ENCODE measurements at places on chromosomes 16 and 17.

- no peak for DNase-seq
Observed at GRCh38 chr17:1762901-1763898, 1.3 kb downstream of the SERPINF1 start.

GRCh38 chr16:15835136-15835878 lies 21.5 kb downstream of the MYH11 start:
- no peak for DNase-seq

GRCh38 chr17:7204828-7205461 lies 14.7 kb downstream of the DLG4 start:
- no peak for DNase-seq

DNA sequence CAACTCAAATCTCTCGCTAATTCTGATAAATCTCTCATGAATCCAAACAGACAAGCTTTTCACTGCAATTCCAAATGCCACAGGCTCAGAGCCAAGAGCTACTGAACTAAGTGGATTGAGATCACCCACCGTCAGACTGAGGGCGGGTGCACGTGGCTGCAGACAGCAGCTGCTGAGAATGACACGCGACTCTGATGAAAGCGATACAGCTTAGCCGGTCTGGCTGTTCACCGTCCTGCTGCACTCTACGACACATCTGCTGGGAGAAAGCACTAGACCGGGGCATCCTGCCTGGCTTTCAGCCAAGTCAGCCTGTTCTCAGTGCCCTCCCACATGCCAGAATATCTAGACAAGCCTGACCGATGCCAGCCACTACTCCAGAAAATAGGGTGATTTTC lies 42.6 kb downstream of the KLHDC4 start:
- DNase-seq: peak; percentile 63

GRCh38 chr17:29084541-29085146 lies 41.7 kb downstream of the PIPOX start:
- no peak for DNase-seq

DNA sequence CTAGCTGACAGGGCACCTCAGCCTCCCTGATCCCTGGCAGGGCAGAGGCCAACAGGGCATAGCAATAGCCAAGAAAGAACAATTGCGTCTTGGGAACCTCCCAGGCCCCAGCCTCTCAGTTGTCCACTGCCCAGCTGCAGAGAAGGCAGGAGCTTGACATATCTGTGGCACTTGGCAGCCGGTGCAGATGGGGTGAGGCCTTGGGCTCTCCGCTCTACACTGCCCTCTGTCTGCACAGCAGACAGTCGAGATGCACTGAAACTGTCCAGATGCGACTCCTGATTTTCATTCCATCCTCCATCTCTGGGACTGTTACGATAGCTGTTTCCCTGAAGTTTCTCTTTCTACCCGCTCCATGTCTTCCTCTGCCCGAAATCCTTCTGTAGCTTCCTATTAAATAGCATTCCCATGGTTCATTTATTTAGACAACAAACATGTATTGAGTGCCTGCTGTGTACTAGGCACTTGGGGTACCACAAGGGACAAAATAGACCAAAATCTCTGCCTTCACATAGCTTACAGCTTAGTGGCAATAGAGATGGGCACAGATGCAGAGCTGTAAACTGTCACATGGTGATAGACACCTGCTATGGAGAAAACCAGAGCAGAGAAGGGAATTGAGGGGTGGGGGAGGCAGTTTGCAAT lies 3.3 kb downstream of the POLR3E start:
- DNase-seq: no peak

DNA sequence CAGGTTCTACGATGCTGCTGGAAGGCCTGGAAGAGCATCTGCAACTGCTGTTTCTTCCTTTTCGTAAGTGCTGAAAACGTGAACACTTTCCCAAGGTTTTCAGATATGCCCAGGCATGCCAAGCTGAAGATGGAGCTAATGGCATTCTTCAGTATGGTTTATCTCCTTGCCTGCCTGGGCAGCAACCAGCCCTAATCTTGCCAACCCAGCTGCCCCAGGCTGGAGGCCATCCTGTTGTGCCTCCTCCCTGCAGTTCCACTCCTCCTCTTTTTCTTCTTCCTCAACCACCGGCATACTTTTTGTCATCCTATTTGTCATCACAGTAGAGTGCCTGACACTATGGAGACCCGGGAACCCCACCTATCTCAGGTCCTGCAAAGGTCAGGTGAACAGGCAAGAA lies 1849.3 kb downstream of the TP53TG3F start:
- DNase-seq: no peak

- no peak for DNase-seq
Observed at GRCh38 chr17:74757931-74758847, 9.8 kb downstream of the NHERF1 start.

DNA sequence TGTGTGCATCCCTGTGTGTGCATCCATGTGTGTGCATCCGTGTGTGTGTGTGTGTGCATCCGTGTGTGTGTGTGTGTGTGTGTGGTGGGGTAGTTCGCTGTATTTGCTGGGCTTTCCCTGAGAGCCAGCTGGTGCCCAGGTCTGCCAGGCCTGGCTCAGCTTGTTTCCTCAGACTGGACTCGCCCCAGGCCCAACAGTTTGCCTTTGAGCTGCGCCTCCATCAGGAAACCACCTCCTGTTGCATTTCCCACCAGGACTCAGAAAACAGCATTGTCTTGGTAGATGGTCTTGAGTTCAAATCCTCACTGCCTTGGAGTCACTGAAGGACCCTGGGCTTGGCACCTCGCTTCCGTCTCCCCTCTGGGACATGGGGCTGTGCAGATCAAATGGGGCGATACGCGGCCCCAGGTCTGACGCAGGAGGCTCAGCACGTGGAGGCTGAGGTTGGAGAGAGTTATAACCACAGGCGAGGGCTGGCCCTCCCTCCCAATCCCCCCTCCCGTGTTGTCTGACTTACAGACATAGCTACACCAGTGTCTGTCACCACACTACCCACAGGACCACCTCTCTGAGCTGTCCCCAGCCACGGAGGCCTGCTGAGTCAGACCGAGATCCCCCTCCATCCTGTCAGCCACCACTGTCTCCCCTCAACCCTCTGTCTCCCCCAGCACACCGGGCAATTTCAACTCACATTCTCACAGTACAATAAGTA lies 4.7 kb downstream of the ITGAE start:
- no peak for DNase-seq

GRCh38 chr17:81870131-81870980 lies 781 bp downstream of the ARHGDIA start:
- no peak for DNase-seq

- DNase-seq: no peak
Observed at GRCh38 chr16:10921536-10922327, 20.5 kb downstream of the DEXI start.

DNA sequence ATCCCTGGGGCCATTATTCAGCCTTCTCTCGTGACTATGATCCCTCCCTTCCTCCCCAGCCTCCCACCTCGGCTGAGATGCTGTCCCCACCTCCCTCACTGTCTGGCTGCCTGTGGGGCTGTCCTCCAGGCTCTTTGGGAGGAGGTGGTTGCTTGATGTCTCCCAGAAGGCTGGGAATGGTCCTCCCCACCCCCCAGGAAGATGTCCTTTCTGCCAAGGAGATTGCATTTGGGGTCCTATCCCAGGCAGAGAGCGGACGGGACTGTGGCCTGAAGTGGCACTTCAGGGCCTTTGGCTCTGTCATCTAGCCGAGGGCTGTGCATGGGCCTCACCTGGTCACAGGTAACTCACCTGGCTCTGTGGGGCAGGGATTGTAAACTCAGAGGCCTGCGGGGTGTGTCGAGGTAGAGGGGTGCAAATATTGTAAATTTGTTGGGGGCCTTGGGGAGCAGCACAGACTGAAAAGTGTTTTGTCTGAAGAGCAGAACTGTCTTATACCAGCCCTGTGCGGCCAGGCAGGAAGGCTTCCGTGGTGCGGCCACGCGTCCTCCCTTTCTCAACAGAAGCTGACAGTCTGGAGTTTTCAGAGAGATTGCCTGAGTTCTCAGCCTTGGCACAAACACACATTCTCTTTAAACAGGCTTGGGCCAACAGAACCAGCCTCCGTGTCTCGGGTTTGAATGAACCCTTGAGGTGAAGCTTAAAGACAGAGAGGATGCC lies 177.9 kb downstream of the SEC14L1 start:
- DNase-seq: no peak

DNA sequence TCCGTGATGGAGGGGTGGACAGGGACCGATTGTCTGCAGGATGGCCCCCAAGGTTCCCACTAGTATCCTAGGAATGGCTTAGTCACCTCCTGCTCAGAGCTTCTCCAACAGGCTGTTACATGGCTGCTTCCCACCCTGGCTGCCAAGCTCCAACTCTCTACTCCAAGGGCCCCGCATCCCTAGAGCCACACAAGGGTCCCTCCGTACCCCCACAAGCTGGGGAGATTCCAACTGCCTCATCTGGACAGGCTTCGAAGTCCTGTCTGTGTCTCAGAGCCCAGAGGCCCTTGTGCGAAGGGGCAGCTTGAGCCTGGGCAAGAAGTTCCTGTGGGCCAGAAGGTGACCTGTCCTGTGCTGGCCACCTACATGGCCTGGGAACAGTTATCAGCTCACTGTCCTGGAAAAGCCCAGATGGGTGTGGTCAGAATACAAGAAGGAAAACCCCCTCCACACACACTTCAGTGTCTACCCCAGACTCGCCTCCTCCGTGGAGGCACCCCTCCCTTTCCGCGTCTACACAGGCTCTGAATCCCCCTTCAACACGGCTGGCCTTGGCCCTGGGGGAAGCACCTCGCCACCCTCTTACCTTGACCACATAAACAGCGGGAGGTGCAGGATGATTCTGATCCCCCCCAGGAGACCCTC lies 586 bp downstream of the MEAK7 start:
- DNase-seq: no peak

GRCh38 chr17:29342158-29342765 lies 47.9 kb upstream of the TAOK1 start:
- no peak for DNase-seq

GRCh38 chr16:73385696-73386095 lies 337.8 kb upstream of the ZFHX3 start:
- no peak for DNase-seq

DNA sequence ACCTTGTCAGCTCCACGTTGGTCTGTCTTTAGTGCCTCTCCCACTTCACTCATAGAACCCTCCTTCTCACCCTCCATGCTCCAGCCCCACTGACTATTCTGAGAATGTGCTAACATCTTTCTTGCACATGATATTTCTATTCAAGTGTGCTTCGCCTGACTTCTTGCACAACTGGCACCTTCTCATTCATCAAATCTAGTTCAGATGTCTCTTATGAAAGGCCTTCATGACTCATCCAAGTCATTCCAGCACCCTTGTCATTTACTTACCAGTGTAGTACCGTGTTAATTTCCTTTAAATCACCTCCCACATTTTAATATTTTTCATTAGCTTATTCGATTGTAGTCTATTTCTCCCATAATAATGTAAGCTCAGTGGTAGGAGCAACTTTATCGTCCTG lies 197.8 kb upstream of the PIRT start:
- DNase-seq: no peak

DNA sequence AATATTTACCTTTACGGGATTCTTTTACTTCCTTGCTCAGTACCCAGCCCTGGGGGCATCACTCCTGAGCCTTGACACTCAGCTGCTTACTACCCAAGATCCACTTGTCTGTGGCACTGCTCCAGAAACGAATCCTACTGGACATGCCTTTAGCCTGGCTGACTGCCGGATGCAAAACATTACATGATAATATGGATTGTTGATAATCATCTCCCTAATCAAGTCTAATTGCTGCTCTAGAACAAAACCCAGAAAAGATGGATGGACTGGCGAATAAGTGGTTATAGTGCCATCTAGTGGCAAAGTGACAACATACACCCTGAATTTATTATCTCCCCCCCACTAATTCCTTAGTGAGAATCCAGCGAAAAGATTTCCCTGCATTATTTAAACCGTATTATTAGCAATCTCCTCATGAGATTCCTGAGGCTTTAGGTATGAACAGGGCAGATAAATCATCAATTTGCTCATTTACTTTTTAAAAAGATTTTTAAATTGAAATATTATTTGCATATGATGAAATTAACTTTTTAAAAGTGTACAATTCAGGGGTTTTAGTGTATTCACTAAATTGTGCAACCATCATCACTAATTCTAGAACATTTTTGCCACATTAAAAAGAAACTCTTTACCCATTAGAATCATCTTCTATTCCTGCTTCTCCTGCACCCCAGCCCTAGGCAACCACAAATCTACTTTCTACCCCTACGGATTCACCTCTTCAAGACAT lies 61.6 kb downstream of the RGS9 start:
- DNase-seq: peak; percentile 24

DNA sequence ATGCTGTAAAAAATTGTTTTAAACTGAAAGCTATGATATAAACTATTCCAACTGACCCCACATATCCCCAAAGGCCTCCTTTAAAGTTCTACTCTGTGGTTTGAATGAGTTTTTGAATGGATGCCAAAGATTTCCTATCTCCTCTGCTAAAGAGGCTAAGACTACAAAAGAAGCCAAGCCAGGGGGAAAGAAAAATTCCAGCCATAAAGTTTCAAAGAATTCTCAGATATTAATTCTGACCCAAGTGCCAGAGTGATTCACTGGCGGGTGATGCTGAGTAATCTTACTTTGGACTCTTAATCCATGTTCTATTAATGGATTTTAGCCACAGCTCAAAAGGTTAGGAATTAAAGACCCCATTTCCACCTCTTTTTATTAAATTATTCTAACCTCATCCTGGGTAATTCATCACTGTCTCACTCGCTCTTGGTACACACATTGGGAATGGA lies 60.7 kb downstream of the HS3ST3A1 start:
- DNase-seq: no peak

- DNase-seq: no peak
Observed at GRCh38 chr17:78790552-78790951, 8.5 kb upstream of the CYTH1 start.

DNA sequence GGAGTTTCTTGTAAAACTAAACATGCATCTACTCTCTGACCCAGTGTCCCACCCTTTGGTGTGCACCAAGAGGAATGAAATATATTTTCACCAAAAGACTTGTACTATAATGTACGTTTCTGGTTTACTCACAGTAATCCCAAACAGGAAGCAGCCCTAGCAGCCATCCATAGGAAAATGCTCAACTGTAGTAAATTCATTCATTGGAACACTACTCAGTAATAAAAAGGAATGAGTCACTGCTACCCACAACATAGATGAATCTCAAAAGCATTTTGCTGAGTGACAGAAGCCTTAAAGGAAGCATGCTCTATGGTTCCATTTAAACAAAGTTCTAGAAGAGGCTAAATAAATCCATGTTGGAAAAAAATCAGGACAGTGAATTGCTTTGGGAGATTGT lies 37.6 kb upstream of the DHRS7B start:
- no peak for DNase-seq

GRCh38 chr17:9648521-9649110 lies 3.3 kb downstream of the USP43 start:
- DNase-seq: no peak

- DNase-seq: no peak
Observed at GRCh38 chr17:29364691-29365090, 25.5 kb upstream of the TAOK1 start.

DNA sequence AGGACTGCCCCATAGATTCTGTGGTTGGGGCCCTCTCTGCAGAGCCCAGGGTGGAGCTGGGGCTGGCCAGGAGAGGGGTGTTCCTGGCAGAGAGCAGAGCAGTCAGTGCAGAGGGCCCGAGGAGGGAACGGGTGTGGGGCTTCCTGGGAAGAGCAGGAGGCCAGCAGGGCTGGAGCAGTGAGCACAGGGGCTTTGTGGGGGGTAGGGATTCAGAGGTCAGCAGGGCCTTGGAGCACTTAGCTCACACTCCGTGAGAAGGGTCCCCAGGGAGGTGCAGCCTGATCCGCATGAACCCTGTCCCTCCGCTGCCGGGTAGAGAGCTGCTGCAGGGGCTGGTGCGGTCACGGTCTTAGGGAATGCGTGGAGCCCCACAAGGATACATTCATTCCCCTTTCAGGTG lies 113.0 kb upstream of the CIBAR2 start:
- no peak for DNase-seq

All from pulmonary artery endothelial cell (primary cell).